ENCODE measurements at places on chromosomes 6 and 20.

GRCh38 chr6:122681705-122682104 is 71.5 kb downstream of the PKIB start:
- no peak for DNase-seq

GRCh38 chr6:42222448-42222847 is 4.8 kb upstream of the MRPS10 start:
- DNase-seq, result no peak

DNA sequence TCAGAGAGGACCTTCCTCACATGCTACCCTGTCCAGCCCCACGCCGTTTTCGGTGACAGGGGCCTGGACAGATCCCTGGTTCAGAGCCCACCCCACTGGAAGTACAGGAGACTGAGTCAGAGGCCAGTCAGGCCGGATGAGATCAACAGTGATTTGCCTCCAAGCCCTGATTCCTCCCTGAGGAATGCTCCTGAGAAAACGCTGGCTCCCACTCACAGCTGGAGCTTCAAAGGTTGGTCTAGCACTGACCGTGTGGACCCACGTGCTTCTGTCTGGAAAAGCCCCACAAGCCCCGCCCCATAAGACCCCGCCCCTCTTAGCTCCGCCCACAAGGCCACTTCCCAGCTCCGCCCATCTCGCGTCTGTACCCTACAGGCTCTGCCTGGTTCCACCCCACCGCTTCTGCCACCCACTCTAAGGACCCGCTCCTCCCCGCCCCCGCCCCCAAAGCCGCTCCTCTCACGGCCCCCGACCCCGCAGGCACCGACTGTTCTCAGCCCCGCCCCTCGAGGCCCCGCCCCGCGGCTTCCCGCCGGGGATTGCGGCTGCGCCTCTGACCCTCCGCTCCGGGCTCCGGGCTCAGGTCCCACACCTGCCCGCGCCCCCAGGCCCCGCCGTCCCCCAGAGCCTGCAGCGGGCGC is 64.9 kb upstream of the BHLHE23 start:
- no peak for DNase-seq

GRCh38 chr20:37228082-37228481 is 33.5 kb downstream of the GHRH start:
- DNase-seq, result no peak

DNA sequence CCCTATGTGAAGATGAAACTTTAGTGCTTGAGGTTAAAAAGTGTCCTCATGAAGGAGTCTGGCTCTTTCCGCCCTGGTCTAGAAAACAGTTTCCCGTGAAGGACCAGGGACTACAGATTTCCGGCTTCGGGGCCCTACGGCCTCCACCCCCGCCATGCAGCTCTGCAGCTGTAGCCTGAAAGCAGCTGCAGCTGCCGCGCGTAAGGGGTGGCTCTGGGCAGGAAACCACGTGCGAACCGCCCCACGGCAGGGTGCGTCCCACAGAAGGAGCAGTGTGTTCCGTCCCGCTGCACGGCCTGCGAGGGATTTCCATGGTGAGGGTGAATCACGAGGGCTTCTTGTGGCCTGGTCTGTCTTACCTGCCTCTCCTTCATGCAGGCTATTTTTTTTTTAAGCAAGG is 117.0 kb downstream of the ERMARD start:
- DNase-seq, result peak; percentile 56

DNA sequence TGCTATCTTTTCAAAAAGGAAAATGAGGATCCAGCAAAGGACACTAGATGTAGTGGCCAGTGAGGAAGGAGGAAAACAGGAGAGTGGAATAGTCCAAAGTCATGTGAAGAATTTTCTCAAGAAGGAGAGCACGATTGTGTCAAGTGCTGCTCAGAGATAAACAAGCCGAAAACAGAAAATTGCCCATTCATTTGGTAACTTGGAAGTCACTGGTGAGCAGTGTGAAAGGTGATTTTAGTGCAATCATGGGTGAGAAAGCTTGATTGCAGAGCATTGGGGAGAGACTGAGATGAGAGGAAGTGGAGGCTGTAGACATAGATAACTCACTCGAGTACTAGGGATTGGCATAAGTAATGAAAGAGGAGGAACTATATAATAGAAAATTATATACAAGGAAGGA is 26.0 kb upstream of the PRDM1 start:
- DNase-seq, result no peak

- DNase-seq, result no peak
Measured at GRCh38 chr20:63952210-63952535, 4.0 kb downstream of the UCKL1 start.

GRCh38 chr6:146870760-146871159 is 272.0 kb downstream of the ADGB start:
- DNase-seq, result peak; percentile 43

- no peak for DNase-seq
Measured at GRCh38 chr20:32019563-32020463, 9.6 kb downstream of the CCM2L start.

GRCh38 chr6:42748203-42748898 is 2.4 kb upstream of the TBCC start:
- DNase-seq, result no peak

- DNase-seq, result no peak
Measured at GRCh38 chr6:87799651-87800050, 97.6 kb upstream of the AKIRIN2 start.

- peak; percentile 77 for DNase-seq
Measured at GRCh38 chr20:34473262-34473883, 42.8 kb upstream of the DYNLRB1 start.

DNA sequence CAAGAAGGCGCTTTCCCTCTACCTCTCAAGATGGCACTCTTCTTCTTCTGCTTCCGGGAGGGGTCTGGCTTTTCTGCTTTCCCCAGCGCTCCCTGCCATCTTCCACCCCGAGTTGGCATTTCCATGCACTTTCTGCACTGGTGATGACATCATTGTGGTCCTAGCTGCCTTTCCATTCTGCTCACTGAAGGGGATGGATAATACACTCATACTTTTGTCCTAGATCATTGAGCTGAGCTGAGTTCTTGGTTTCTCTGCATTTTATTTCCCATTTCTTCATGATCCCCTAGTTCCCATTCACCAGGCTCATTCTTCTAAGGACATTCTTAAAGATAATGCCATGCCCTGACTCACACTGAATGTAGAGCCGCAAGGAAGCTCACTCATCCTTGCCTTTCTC is 96.7 kb downstream of the EDN1 start:
- no peak for DNase-seq

- no peak for DNase-seq
Measured at GRCh38 chr6:18154507-18155149, at the start of gene TPMT. TPMT (minus strand) TSS chr6:18155077; CDS start chr6:18149127, 5,950 bp downstream.

DNA sequence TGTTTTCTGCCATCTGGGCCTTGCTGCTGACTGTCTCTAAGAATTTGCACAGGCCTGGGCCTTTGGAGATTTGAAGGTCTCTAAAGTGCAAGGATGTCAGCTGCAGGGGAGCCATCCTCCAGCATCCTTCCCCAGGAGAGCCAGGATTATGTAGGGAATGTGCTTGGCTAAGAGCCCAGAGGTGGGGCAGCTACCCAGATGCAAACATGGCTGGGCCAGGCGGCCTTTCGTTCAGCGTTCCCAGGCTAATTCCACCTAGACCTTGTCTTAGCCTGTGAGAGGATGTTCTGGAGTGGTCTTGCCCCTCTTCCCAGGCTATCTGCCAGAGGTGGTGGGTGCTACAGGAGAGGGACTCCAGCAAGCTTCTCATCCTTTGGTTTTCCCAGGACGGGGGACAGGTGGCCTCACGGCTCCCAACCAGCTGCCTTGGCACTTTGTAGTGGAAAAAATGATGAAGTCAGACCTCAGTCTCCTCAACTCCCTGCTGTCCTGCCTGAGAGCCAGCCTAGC is 7.7 kb upstream of the PTGIS start:
- no peak for DNase-seq

GRCh38 chr6:4253604-4254231 is 118.3 kb upstream of the ECI2 start:
- DNase-seq, result no peak

- no peak for DNase-seq
Measured at GRCh38 chr6:90619221-90619620, 32.3 kb upstream of the MAP3K7 start.

- no peak for DNase-seq
Measured at GRCh38 chr6:91664327-91664959, 1077.6 kb upstream of the MAP3K7 start.

- peak; percentile 60 for DNase-seq
Measured at GRCh38 chr20:62303340-62304226, 786 bp downstream of the ADRM1 start.

GRCh38 chr6:167977717-167978467 is 19.6 kb upstream of the KIF25 start:
- DNase-seq, result no peak

DNA sequence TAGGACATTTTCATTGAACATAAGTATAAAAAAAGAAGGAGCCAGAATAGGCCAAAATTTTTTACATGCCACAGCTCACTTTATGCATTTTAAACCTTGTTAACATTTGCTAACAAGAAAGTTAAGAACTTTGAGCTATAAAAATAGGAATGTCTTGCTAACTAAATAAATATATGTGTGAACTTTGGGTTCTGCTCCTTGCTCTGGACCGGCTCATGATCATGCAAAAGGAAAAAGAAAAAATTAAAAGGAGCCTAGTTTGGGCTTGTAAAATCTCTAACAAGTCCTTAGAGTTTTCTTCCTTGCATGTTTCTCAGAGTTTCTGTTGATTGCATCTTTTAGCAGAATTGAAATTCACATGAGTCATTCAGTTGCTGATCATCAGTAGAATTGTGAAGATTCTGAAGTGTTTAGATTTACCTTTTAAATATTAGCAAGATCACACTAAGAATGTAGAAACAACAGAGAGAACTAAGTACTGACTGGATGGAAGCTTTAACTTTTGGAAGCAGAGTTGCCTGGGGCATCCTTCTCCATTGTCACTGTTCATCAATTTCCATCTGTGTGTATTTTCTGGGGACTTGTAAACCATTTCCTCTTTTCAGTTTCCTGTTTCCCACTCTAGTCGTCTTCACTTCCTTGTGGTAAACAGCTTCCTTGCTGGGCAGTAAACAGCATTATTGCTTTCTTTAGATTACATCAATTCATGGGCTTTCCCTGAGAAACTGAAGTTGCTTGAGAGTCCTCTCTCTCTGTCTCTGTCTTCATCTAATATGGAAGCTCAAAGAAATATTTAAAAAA is 458.4 kb upstream of the BTBD3 start:
- DNase-seq, result no peak

DNA sequence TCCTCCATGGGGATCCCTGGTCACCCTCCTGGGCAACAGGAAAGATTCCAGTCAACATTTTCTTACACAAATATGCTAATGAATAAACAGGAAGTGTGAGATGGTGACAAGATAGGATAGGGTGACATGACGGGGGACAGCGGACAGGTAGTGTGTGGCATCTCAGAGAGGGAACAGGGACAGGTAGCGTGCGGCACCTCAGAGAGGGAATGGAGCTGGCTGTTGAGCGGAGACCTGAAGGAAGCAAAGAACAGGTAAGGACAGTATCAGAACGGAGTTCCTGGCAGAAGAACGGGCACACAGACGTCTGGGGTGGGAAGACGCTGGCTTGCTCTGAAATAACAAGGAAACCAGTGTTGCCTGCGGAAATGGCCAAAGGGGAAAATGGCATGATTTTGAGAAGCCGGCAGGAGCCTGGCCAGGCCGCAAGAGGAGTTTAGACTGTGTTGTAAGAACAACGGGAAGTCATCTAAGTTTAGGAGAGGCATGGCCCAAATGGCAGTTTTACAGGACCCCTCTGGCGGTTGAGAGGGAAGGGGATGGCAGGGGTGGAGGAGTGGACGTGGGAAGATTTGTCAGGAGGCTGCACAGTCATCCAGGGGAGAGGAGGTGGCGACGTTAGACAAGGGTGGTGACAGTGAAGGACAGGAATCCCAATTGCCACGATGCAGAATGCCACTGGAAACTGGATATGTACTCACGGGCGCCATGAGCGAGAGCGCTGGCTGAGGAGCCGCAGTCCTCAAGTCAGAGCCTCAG is 111.6 kb downstream of the JPH2 start:
- DNase-seq, result no peak

DNA sequence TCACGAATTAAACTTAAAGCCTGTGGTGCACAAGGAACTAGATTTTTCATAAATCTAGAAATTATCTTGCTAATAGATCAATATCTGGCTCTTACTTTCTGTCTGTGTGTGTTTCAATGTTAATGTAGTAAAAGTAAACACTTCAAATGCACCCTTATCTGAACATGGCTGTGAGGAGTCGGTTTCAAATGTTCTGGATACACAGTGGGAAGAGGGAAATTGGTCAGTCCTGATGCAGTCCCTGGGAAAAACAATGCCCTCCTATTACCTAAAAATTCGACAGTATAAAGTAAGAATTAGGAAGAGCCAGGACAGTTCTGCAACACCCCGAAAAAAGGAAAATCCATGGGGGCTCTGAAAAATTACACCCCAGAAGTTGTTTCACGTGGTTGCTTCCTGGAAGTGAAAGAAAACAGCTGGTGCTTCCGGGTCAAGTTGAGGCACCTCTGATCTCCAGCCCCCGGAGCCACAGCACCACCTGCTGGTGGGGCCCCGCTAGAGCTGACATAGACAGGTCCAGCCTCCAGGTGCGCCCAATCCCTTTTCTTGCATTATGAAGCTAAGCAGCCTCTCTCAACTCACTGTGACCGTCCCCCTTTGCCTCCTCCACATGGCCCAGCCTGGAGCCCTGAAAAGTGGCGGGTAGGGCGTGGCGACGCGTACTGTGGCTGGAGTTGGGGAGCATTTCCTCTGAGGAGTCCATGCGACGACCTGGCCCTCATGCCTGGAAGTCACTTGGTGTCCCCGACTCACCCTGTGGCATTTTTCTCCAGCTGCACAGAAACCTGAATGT is 8.3 kb downstream of the SEMG2 start:
- DNase-seq, result peak; percentile 57

DNA sequence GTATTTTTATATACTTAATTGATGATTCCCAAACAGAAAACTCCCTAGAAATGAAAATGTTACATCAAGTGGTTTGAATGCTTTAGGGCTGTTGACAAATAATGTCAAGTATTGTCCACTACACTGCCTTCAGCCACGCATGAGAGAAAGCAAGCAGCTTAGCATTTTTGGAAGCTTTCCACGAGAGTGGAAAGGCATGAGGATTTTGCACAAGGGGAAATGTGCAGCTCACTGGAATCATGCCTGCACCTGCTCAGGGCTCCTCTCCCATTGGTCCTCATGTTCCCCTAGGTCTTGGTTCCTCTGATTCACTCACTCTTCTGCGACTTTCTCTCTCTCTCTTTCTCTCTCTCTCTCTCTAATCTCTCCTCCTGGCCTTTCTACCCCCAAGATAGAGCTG is 439.5 kb upstream of the CDH4 start:
- DNase-seq, result no peak

GRCh38 chr6:2969549-2969948 is 1.8 kb downstream of the SERPINB6 start:
- no peak for DNase-seq

DNA sequence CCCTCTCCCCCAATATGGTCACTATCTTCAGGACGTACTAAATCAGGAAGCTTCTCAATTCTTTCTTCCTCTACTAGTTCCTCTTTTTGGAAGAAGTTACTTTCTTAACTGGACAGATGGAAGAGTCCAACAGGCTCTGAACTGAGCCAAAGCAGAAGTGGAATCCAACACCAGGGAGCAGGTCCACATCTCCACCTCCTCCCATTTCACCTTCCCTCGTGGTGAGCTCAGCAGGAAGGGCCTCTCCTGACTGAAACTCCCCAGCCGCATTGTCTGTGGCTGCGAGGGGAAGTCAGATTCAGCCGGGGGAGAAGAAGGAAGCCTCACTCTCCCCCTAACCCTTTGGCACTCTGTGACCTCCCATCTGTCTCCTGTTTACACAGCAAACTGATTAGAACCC is 63.8 kb upstream of the UST start:
- peak; percentile 90 for DNase-seq
